ENCODE measurements at places on chromosomes 1 and 21. TPM values are rescaled to one million over a fixed set of nuclear protein-coding genes. Genes with fewer than 3 reads are reported as not detected.

DNA sequence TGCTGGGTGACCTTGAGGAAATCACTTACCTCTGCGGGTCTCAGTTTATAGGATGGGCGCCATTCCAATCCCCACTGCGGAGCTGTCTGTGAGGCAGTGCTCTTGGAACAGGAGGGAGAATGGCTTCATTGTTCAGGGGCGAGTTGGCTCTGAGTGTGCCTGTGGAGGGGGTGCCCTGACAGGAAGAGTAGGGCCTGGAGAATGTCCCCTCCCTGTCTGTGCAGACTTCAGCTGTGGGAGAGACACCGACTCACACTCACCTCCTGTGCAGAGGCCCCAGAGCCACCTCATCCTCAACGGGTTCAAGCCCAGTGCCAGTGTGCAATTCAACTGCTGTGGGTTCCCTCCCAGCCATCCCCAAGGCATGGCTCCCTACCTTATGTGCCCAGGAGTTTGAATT, 17.1 kb downstream of the ADORA1 start:
- no peak for DNase-seq

GRCh38 chr1:167219194-167219593, 1.5 kb upstream of the POU2F1 start:
- DNase-seq, result no peak

P3H1 gene
- 44.9 TPM for total RNA-seq

- no peak for DNase-seq
Observed at GRCh38 chr1:245901037-245901436, 606.0 kb downstream of the SMYD3 start.

DNA sequence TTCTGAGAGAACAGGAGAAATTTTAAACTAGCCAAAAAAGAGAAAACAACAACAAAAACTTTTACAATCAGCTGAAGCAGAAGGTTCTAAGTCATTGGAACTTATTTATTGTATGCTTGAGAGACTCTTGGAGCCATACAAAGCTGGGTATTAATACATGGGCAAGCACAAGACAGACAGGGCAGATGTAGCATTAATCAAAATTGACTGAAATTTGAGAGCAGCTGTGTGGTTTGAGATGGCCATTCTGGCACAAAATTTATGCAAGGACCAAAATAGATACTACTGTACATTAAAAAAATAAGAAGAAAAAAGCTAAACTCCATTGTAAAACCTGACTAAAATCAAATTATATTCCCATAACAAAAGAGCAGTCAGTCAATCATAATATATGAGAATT, 892.5 kb downstream of the PLA2G4A start:
- no peak for DNase-seq

GRCh38 chr1:169072945-169073725, 33.4 kb upstream of the ATP1B1 start:
- DNase-seq, result no peak

PCAT6 gene
- 1.1 TPM for total RNA-seq

- no peak for DNase-seq
Observed at GRCh38 chr1:172390683-172391551, 29.6 kb upstream of the C1orf105 start.

FASLG gene
- total RNA-seq, result 113 TPM

DNA sequence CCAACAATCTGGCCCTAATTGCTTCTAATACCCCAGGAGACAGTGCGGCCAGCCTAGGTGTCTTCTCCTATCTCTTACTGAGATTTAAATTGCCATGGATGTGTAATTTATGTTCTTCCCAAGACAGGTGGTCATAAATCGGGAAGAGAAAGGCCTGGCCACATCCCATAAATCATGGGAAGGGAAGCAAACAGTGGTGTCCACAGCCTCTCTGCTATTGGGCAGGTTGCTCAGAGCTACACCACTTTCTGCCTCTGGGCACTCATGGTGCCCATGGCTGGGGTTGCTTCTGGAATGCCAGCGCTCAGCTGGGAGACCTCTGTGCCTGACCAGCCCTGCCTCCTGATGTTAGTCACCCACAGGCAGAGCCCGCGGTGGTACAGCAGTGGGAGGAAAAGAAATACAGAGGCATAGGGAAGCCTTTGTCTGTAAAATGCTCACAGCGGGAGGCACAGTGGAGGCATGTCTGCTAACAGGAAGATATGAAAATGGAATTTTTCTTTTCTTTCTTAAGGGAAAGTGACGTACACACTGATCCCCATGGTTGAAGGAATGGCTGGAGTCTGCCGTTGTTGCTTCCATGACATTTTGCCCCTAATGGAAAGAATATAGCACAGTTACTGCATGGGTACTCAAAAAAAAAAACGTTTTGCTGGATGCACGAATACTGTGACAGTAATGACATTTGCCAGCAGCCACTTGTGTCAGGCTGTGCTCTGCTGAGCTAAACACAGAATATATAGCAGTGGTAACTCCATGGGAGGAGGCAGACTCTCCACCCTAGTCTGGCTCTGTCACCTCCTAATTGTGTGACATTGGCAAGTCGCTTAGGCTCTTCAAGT, 21.9 kb downstream of the MTARC1 start:
- no peak for DNase-seq

REN gene
- total RNA-seq, result not detected

LRRC38 gene
- not detected for total RNA-seq

GRCh38 chr1:190172651-190173430, 304.8 kb downstream of the BRINP3 start:
- no peak for DNase-seq

GRCh38 chr1:42742617-42743316, 2.7 kb upstream of the CLDN19 start:
- no peak for DNase-seq

GRCh38 chr1:180899262-180899661, 13.4 kb upstream of the KIAA1614 start:
- no peak for DNase-seq

- DNase-seq, result no peak
Observed at GRCh38 chr1:184191181-184191621, 139.7 kb downstream of the TSEN15 start.

SRRM1 gene
- 218 TPM for total RNA-seq

- no peak for DNase-seq
Observed at GRCh38 chr1:3671371-3672180, 19.3 kb downstream of the TP73 start.

DNA sequence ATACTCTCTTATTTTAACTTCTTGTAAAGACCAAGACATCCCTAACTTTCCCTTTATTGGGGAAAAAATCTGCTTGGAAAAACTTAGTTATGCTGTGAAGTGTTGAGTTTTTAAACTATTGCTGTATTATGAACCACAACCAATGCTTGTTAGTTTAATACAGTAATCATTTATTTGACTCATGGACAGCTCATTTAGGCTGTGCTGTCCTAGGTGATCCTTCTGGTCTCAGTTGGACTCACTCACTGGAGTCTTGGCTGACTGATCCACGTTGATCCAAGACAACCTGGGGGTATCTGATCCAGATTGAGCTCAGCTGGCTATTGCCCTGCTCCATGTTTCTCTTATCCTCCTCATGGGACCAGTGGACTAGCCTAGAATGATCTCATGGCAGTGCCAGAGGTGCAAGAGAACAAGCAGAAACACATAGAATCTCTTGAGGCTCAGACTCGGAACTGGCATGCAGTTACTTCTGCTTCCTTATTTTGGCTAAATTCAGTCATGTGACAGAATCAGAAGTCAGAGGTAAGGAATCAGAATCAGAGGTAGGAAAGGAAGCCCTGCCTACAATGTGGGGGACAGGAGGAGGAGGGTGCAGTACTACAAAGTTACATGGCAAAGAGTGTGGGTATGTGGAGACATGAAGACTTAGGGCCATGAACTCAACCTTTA, 156.5 kb downstream of the FGGY start:
- DNase-seq, result no peak

DNA sequence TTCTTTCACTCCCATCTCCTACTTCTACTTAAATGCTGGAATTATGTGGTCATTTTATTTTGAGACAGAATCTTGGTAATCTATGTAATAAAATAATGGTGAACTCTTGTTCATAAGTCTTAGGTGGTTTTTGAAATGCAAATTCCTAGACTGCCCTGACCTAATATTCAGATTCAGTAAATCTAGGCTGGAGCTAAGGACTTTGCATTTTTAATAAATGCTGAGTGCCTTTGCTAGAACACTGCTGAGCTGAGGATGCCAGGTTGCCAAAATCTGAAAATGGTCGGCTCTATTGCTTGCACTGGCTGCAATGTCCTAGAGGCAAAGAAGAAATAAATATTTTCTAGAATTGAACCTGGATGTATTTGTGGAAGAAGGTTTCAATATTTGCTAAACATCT, 187.4 kb downstream of the HMCN1 start:
- DNase-seq, result no peak

DPT gene
- not detected for total RNA-seq

DNA sequence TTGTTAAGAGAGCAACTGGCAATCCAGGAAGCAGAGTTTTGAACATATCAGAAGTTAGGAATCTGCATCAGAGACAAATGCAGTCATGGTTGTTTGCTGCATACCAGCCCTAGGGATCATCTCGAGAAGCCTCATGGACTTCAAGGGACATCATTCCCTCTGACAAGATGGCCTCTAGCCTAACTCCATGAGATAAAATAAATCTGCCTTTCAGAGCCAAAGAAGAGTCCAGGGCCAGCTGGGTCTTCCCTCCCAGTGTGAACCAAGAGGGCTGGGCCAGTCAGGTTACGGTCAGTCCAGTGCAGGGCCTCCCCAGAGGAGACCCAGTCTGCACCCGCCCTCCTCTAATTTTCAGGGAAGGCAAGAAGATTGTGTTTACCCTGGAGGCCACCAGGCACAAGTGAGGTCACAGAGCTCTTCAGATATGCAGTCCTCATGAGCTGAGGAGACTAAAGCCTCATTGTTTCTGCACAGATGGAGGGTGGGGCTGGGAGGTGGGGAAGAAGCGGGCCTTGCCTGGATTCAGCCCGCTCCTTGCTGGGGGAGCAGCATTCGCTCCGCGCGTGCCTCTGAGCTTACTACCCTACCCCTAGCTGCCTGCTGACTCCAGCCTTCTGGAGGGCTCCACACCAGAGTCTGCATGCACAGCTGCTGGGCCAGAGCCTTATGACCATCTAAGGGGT, 52.8 kb downstream of the CAPN2 start:
- no peak for DNase-seq

DNA sequence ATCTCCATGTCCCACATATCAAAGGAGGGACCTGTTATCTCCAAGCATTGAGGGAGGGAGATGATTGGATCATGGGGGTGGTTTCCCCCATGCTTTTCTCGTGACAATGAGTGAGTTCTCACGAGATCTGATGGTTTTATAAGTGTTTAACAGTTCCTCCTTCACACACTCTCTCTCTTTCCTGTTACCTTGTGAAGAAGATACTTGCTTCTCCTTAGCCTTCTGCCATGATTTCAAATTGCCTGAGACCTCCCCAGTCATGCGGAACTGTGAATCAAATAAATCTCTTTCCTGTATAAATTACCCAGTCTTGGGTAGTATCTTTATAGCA, 91.6 kb downstream of the DDAH1 start:
- no peak for DNase-seq

RGS13 gene
- total RNA-seq, result not detected

GRCh38 chr1:154423304-154423987, 18.3 kb downstream of the IL6R start:
- DNase-seq, result no peak

- DNase-seq, result no peak
Observed at GRCh38 chr1:205260948-205261732, 33.4 kb downstream of the TMCC2 start.

SAMD13 gene
- 0.34 TPM for total RNA-seq

DNA sequence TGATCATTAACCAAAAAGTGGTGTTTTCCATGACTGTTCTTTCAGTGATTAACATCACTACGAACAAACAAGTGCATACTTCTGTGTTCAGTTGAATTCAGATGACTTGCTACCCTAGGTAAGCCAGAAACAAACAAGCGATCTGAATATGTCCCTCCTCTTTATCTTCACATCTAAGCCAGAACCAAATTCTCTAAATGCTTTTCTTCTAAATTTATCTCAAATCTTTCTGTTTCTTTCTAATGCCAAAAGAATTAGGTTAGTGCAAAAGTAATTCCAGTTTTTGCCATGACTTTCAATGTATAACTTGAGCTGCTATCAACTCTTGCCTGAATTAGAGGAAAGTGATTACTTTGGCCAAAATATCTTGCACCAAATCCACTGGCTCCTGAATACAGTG, 481.2 kb downstream of the COL11A1 start:
- DNase-seq, result no peak

LHX8 gene
- not detected for total RNA-seq

- DNase-seq, result no peak
Observed at GRCh38 chr1:115710859-115711624, 57.5 kb downstream of the CASQ2 start.

- no peak for DNase-seq
Observed at GRCh38 chr1:47555841-47556560, 118.2 kb downstream of the FOXD2 start.

- no peak for DNase-seq
Observed at GRCh38 chr1:114130846-114131525, 22.7 kb downstream of the SYT6 start.

- DNase-seq, result no peak
Observed at GRCh38 chr21:44929799-44930542, 9.3 kb upstream of the ITGB2 start.

DNA sequence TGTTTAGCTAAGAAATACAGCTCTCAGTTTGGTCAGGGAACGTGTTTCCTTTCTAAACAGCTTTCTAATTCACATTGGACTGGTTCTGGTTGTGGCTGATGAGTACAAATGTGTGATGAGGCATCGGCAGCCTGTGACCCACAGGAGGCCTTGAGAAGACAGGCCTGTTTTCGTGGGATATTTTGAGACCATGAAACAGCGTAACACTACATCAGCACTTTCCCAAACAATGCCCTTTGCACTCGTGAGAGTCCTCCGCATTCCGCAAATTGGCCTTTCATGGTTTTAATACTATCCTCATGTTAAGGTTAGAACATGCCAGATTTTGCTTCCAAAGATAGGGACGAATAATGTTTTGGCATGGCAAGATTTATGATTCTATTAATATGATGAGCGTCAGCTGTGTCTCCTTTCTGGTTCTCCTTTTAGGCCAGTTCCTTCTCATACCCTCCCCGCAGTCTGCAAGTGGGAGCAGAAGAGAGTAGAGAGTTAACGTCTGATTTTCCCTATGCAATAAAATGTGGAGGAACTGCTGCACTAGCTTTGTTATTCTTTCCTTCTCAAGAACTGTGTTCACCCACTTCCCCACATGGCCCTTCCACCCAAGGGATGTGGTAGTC, 84.3 kb upstream of the L1TD1 start:
- no peak for DNase-seq

PAPPA2 gene
- total RNA-seq, result 0.10 TPM

DNA sequence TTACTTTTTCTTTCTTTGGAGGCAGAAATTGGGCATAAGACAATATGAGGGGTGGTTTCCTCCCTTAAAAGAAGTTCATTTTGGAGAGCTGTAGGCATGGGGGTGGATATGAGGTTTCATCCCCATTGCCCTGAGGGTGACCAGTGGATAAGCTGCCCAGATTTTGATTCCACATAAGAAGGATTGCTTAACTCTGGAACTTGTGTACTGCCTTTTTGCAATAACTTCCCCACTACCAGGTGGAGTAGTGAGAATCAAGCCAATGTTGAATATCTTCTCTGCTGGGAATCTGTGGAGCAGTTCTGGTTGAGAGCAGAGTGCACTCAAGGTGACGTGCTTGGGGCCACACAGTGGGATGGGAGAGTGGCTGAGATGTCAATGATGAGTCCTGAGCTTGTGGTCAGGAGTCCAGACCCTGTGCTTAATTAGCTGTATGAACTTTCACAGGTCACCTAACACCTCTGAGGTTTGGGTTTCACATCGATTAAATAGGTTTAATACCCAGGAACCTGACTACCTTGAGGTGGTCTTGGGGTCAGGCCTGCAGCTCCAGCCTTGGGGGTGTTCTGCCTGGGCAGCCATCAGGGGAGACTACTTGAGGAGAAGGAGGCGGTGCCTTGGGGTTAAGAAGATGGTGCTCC, 152.9 kb downstream of the FCRL5 start:
- no peak for DNase-seq

Data from activated T-helper 1 cell treated with anti-CD3 and anti-CD28 coated beads, Interleukin-12 subunit alpha, Interleukin-12 subunit beta, Interleukin-2, Interleukin-4 antibody, amounts not matched to agents 30 ng/mL and 10 ng/mL and 1 ng/mL, durations not matched to agents 14 hours and 24 hours and 36 hours (primary cell).